Hypothalamus (tissue), 51 donors: ENCODE measurements at places on chromosomes 11 and 22.

- no peak for DNase-seq
These were observed 22.0 kb downstream of the ALG12 start for GRCh38 chr22:49896201-49896600.

GRCh38 chr11:64035576-64035975 lies at the start of gene FLRT1:
FLRT1 (plus strand) TSS chr11:64035931; CDS start chr11:64116268, 80,337 bp downstream.
- DNase-seq: peak; percentile 37

DNA sequence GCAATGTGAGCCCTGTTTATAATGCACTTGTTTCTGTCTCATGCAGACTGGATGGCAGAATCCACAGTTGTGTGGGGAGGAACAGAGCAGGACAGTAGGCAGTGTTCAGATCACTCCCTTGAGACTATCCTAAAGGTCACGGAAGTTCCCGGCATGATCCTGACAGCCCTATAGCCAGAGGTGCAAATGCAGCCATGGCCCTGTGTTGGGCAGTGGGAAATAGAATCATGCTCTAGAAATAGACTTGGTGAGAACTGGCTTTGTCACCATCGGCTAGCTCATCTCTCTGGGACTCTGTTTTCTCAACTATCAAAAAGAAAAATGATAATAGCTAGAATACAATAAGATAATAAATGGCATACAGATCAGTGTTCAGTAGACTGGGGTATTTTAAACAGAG lies 123.2 kb downstream of the FEZ1 start:
- no peak for DNase-seq

- DNase-seq: no peak
These were observed 161.1 kb upstream of the GRK3 start for GRCh38 chr22:25403284-25403810.

DNA sequence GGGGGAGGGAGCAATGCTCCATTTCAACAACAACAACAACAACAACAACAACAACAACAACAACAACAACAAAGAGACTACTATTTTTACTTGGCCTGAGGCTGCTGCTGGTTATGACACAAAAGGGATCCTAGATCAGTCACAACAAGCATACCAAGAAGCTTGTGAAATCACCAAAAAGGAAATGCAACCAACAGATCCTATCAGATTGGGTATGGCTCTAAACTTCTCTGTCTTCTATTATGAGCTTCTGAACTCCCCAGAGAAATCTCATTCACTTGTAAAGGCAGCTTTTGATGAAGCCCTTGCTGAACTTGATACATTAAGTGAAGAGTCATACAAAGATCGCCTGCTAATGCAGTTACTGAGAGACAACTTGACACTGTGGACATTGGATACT lies 10.5 kb upstream of the MS4A2 start:
- no peak for DNase-seq

GRCh38 chr22:19707347-19708290 lies 6.7 kb upstream of the SEPTIN5 start:
- DNase-seq: no peak

GRCh38 chr11:68383976-68384501 lies 71.6 kb downstream of the LRP5 start:
- DNase-seq: peak; percentile 36

GRCh38 chr22:41289671-41290070 lies 3.7 kb upstream of the RANGAP1 start:
- no peak for DNase-seq

GRCh38 chr11:35109041-35109440 lies 29.9 kb upstream of the CD44 start:
- DNase-seq: no peak

- DNase-seq: no peak
These were observed 1180.8 kb downstream of the JRKL start for GRCh38 chr11:97570636-97571035.

- no peak for DNase-seq
These were observed 189.9 kb downstream of the ARHGAP42 start for GRCh38 chr11:100876815-100877520.

DNA sequence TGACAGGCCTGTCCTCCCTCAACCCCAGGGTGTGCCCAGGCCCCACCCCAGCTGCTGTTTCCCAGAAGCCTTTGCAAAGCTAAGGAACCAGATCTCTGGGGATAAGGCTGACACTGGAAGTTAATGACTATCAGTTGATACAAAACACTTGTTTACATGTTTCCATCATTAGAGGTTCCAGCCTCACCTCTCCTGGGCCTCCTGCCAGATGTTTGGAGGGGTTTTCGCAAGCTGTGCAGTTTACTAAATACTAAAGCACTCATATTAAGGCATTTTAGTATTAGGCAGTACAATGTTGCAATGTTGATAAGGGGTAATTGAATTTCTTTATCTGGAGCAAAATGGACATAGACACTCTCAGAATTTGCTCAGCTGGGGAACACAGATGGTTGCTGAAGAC lies 218.7 kb downstream of the INSC start:
- DNase-seq: no peak

DNA sequence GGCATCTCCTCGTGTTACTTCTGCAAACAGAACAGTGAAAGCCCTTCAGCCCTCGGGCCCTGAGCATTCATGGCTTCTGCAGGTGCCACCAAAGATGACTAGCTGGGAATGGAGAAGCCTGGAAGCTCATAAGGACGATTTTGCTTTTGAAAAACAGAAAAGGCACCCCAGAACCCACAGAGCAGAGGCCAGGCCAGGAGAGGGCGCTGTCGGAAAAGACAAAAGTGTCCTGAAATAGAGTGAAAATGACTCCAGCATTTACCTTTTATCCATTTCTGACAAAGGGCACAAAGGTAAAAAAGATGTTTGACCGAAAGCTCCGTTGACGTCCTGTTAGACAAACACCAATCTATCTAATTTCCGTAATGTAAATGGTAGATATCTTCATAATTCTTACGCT lies 37.6 kb downstream of the ZNF195 start:
- no peak for DNase-seq

GRCh38 chr11:61828629-61829407 lies 718 bp downstream of the FADS2 start:
- DNase-seq: peak; percentile 57

- no peak for DNase-seq
These were observed 17.2 kb downstream of the TOB2 start for GRCh38 chr22:41429232-41429950.

- DNase-seq: no peak
These were observed at the start of gene TRIM29 for GRCh38 chr11:120137611-120138521. TRIM29 (minus strand) TSS chr11:120138113; CDS start chr11:120138031, 82 bp downstream.

GRCh38 chr22:20430101-20430719 lies 7.4 kb downstream of the SCARF2 start:
- DNase-seq: no peak

DNA sequence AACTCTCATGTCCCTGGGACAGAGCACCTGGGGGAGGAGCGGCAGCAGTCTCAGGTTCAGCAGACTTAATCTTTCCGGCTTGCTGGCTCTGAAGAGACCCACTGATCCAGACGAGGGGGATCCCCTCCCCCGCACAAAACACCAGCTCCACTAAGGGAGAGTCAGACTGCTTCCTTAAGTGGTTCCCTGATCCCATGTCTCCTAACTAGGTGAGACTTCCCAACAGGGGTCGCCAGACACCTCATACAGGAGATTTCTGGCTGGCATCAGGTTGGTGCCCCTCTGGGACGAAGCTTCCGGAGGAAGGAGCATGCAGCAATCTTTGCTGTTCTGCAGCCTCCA lies 157.2 kb upstream of the TMEM45B start:
- no peak for DNase-seq

DNA sequence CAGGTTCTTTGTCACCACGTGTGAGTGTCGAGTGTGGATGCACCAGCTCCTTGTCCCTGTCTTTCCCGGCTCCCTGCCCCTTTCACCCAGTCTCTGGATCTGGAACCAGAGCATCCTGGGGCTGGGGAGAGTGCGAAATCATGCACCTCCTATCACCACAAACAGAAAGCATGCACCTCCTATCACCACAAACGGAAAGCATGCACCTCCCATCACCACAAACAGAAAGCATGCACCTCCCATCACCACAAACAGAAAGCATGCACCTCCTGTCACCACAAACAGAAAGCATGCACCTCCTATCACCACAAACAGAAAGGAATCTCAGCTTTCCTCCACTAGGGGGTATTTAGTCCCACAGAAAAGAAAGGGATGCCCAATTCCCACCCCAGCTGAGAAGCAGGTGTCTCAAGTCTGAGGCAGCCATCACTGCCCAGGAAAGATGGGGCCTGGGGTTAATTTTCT lies 5.9 kb upstream of the GLB1L3 start:
- DNase-seq: no peak

DNA sequence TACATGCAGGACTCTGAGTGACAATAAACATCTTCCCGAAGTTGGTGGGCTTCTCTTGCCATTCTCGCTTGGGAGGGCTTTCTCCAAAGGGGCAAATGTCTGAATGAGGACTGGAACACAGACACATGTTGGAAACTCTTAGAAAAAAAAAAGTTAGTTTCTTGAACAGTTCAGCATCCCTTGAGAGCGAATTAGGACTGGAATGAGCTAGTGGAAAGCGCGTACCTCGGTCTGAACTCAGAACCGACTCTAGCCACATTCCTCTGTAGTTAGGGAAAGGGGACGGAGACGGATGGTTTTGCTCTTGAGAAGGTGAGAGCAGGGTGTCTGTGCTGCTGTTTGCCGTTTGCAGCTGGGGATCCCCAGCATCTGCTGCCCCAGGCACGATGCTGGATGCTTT lies 517.3 kb downstream of the TBC1D22A start:
- DNase-seq: no peak

- no peak for DNase-seq
These were observed 11.5 kb upstream of the FADD start for GRCh38 chr11:70191495-70192140.

GRCh38 chr11:128523641-128524040 lies 63.7 kb downstream of the ETS1 start:
- DNase-seq: no peak
